ENCODE measurements at places on chromosomes 12 and 14. TPM values are rescaled to one million over a fixed set of nuclear protein-coding genes. Genes with fewer than 3 reads are reported as not detected.
A peak's percentile ranks its signal among the peaks of the same experiment; 100 is the strongest.

DNA sequence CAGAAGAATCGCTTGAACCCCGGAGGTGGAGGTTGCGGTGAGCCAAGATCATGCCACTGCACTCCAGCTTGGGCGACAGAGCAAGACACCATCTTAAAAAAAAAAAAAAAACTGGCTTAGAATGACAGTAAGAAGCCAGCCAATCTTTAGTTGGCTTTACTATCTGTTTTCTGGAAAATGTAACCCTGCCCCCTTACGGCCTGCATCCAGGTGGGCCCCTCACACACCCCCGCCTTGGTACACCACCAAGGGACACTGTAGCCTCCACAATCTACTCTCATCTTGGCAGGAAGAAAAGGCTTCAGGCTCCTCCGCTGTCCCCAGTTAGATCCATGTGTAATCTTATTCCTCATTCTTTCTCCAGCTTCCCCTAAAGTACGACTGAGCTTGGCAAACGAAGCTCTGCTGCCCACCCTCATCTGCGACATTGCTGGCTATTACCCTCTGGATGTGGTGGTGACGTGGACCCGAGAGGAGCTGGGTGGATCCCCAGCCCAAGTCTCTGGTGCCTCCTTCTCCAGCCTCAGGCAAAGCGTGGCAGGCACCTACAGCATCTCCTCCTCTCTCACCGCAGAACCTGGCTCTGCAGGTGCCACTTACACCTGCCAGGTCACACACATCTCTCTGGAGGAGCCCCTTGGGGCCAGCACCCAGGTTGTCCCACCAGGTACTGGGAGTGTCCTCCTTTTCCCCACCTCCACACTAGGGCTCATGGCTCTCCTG, 6.6 kb downstream of the TAPBPL start:
- H3K36me3 ChIP-seq = peaks cover 6% of the 10 kb centered on the region
- DNase-seq = no peak
- no peaks in the 10 kb centered on the region for H3K27me3 ChIP-seq

Gene GALNT8
- 4.7 TPM for total RNA-seq

DNA sequence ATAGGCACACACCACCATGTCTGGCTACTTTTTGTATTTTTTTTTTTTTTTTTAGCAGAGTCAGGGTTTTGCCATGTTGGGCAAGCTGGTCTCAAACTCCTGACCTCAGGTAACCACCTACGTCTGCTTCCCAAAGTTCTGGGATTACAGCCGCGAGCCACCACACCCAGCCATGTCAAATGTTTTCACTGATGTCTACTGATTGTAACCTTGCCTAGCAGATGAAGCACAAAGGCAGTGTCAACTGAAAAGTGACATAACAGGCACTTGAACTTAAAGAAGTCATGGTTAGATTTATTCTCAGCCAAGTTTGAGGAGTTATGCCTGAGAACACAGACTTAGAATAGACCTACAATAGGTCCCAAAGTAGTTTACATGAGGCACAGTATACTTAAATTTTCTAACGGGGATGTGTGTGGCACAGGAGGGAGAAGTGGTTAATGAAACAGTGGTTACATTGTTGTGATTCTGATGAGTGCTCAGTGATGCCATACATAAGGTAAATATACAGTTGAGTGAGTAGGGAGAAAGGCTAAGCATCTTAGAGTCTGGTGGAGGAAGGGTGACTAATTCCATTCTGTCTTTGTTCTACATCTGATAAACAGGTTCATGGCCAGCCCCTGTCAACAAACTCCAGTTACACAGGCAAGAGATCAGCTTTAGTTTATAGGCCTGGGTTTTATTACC, 12.6 kb upstream of the RNASE4 start:
- no peaks in the 10 kb centered on the region for H3K27me3 ChIP-seq
- no peak for DNase-seq
- H3K4me3 ChIP-seq = no peak overlapping the region
- no peak overlapping the region for H3K27ac ChIP-seq

Gene RFLNA
- total RNA-seq = 1.9 TPM

- no peaks in the 10 kb centered on the region for H3K4me1 ChIP-seq
- no peak for DNase-seq
- no peaks in the 10 kb centered on the region for H3K36me3 ChIP-seq
Measured at GRCh38 chr12:30110958-30111586, 327.3 kb upstream of the TMTC1 start.

DNA sequence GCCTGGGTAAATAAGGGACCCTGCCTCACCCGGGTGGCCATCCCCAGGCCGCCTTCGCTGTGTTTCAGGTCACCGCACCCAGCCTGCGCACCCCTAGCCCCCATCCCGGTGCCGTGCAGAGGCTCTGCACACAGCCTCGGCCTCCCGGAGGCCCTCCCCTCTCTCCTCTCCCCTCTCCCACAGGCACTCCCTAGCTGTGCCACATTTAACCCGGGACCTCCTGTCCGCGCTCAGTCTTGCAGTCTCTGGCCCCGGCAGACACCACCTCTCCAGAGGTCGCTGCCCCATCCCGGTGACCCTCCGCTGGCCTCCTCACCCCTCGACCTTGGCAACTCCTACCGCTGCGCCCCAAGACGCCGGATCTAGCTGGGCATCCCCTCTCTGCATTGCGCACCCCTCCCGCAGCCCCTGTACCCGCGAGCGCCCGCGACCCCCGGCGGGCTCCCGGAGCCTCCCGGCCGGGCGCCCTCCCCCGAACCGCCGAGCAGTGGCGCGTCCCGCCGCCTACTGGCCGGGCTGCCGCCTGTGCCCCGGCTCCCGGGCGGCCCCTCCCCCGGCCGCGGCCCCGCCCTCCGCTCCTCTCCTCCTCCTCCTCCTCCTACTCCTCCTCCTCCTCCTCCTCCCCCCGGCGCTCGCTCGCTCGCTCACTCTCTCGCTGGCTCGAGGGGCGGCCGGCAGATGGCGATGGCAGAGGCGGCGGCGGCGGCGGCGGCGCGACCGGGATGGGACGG, 120.7 kb downstream of the AACS start:
- no peaks in the 10 kb centered on the region for H3K4me1 ChIP-seq
- no peaks in the 10 kb centered on the region for H3K36me3 ChIP-seq
- no peaks in the 10 kb centered on the region for H3K27me3 ChIP-seq
- DNase-seq = peak; percentile 82
- peak within 1 kb of the TSS; percentile 66 for H3K4me3 ChIP-seq

Gene PRB2
- not detected for total RNA-seq

- no peak for DNase-seq
- H3K36me3 ChIP-seq = no peaks in the 10 kb centered on the region
- H3K27me3 ChIP-seq = no peaks in the 10 kb centered on the region
- H3K4me3 ChIP-seq = peak within 1 kb of the TSS; percentile 88
- H3K4me1 ChIP-seq = peaks cover 10% of the 10 kb centered on the region
- H3K27ac ChIP-seq = no peak within 1 kb of the TSS
Measured at GRCh38 chr12:120116441-120116791, at the start of gene RAB35. Gene RAB35 (minus strand): TSS chr12:120116753. CDS start chr12:120116650, 103 bp downstream.

GRCh38 chr12:96719660-96720362, 187.2 kb upstream of the NEDD1 start:
- no peaks in the 10 kb centered on the region for H3K36me3 ChIP-seq
- no peaks in the 10 kb centered on the region for H3K4me1 ChIP-seq
- no peak overlapping the region for H3K27ac ChIP-seq
- no peak for DNase-seq
- no peak overlapping the region for H3K4me3 ChIP-seq
- no peaks in the 10 kb centered on the region for H3K27me3 ChIP-seq

DNA sequence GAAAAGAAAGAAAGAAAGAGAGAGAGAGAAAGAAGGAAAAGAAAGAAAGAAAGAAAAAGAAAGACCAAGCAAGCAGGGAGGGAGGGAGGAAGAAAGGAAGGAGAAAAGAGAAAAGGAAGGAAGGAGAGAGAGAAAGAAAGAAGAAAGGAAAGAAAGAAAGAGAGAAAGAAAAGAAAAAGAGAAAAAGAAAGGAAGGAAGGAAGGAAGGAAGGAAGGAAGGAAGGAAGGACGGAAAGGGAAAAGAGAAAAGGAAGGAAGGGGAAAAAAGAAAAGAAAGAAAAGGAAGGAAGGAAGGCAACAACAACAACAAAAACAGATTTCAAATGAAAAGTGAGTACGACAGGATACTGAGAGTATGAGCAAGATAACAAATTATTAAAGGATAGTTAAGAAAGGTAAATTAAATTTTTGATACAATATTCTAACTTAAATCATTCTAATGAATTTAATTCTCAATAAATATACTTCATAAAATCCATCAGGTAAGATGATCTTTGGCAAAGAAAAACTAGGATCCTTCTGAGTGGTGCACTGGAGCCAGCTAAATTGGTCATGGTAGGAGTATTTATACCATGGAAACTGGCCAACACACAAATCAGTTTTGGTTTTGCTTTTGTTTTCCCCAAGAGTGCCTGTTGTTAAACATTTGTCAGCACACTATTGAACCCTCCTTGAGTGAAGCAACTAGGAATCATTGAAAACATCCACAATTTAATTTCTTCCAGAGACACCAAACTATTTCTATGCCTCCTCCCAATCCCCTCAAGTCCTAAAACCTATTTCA, 56.1 kb upstream of the DYRK2 start:
- H3K27ac ChIP-seq = no peak overlapping the region
- DNase-seq = no peak
- H3K4me3 ChIP-seq = no peak overlapping the region
- H3K4me1 ChIP-seq = no peaks in the 10 kb centered on the region
- no peaks in the 10 kb centered on the region for H3K36me3 ChIP-seq
- H3K27me3 ChIP-seq = no peaks in the 10 kb centered on the region

GRCh38 chr12:19546611-19547162, 107.4 kb downstream of the AEBP2 start:
- DNase-seq = no peak
- H3K36me3 ChIP-seq = no peaks in the 10 kb centered on the region
- H3K27ac ChIP-seq = peak overlapping the region; percentile 96
- peaks cover 2% of the 10 kb centered on the region for H3K4me1 ChIP-seq
- H3K4me3 ChIP-seq = peak overlapping the region; percentile 39
- no peaks in the 10 kb centered on the region for H3K27me3 ChIP-seq

DNA sequence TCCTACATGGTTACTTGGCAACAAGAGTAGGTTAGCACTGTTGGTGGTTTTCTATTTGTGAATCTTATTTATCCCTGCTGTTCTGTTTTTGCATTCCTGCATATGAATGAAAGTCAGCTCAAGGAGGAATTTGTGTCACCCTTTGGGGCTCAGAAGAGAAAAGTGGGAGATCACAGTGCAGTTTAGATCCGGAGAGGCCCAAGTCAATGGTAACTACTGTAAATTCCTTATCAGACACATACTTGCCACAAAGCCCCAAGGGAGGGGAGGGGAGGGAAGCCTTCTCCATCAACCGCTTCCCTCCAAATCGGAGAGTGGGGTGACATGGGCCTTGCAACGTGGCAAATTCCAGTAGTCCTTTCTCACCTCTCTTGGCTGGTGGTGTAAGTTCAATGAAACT, 15.0 kb downstream of the GSG1 start:
- no peak overlapping the region for H3K4me3 ChIP-seq
- H3K4me1 ChIP-seq = no peaks in the 10 kb centered on the region
- H3K27ac ChIP-seq = no peak overlapping the region
- no peaks in the 10 kb centered on the region for H3K36me3 ChIP-seq
- no peaks in the 10 kb centered on the region for H3K27me3 ChIP-seq
- DNase-seq = no peak

DNA sequence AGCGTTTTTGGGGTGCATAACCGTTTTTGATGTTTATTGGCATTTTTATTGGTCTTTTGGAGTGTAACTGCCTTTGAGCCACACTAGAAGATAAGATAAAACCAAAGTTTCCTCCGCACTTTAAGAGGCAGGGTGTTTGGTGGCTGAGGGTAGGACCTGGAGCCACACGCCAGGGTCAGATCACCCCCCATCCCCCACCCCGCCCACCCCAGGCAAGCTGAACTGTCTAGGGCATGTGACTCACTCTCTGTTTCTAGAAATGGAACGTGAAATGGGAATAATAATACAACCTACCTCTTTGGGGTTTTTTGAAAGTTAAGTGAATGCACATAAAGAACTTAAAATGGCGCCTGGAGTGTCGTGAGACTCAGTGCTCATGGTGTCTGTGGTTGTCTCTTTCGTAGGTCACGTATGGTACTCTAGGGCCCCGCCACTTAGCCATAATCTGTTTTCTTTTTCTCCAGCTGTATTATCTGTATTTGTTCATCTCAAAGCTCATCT, 56.0 kb downstream of the PPP2R5C start:
- H3K27ac ChIP-seq = no peak overlapping the region
- no peak for DNase-seq
- H3K4me3 ChIP-seq = no peak overlapping the region

- DNase-seq = no peak
- no peaks in the 10 kb centered on the region for H3K36me3 ChIP-seq
- no peaks in the 10 kb centered on the region for H3K4me1 ChIP-seq
- H3K4me3 ChIP-seq = no peak overlapping the region
Measured at GRCh38 chr12:43482311-43483085, 69.5 kb downstream of the ADAMTS20 start.

Gene OS9
- 252 TPM for total RNA-seq

- no peak overlapping the region for H3K27ac ChIP-seq
- no peak overlapping the region for H3K4me3 ChIP-seq
- no peak for DNase-seq
- H3K36me3 ChIP-seq = no peaks in the 10 kb centered on the region
- H3K4me1 ChIP-seq = no peaks in the 10 kb centered on the region
- H3K27me3 ChIP-seq = no peaks in the 10 kb centered on the region
Measured at GRCh38 chr12:115756271-115756670, 521.2 kb downstream of the MED13L start.

DNA sequence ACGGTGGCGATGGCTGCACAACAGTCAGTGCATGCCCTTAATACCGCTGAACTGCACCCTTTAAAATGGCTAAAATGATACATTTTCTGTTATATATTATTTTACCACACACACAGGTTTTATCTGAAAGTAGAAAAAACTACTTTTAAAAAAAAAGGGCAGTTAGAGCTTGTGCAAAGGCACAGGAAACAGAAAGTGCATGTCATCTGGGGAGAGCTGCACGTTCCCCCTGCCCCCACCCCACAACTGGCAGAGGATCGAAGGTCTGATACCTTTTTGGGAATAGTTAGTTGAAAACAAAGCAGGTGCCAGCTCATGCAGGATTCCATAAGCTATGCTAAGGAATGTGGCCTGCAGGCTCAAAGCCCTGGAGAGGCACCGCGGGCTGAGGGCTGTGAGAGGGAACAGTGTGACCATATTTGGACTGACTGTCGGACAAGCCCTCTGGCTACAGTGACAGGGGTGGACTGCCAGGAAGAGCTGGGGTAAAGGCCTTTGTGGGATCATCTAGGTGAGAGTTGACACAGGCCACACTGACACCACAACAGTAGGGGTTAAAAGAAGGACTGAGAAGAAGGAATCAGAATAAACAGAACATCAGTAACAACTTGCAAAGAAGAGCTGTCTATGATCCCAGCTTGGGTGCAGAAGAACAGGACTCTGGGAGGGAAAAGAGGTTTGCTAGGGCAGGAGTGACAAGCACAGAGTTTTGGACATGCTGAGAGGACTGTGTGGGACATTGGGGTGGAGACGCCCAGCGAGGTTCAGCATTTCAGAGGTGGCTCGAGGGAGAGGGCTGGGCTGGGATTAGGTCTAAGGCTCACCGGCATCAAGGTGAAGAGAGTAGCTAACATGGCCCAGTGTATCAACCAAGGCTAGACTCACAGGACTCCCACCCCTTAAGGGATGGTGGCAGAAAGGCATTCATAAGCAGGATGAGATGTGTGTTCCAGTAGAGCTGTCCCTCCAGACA, 54.6 kb downstream of the ACTN1 start:
- peaks cover 3% of the 10 kb centered on the region for H3K4me1 ChIP-seq
- peak overlapping the region; percentile 92 for H3K27ac ChIP-seq
- H3K36me3 ChIP-seq = peaks cover 3% of the 10 kb centered on the region
- H3K27me3 ChIP-seq = no peaks in the 10 kb centered on the region

All from aorta (tissue), 5 donors.